ENCODE measurements at places on chromosomes 1 and 21.

DNA sequence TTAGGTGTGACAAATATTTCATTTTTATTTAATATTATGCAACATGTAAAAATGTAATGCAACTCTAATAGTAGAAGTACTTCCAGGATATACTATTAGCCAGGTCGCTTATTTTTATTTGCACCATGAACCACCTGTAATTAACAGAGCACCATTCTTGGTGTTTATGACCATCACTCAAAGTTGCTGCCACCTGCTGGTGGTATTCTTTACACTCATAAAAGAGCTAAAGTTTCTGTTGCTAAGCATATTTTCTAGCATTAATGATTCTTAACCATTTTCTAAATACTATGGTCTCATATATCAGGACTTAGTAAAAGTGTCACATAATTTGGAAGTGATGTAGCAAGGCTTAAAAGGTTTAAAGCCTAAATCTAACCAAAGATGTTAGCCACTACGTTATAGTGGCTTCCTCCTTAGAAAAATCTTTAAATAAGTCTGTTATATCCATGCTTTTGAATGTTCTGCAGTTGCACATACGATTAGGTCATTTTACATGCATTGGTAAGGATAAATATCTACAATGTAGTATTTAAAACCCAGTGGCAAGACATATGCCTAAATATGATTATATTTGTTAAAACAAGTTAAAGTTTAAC is 244.5 kb downstream of the NEGR1 start:
- no peaks in the 10 kb centered on the region for H3K4me1 ChIP-seq
- H3K4me3 ChIP-seq = no peak overlapping the region
- DNase-seq = peak; percentile 9

DNA sequence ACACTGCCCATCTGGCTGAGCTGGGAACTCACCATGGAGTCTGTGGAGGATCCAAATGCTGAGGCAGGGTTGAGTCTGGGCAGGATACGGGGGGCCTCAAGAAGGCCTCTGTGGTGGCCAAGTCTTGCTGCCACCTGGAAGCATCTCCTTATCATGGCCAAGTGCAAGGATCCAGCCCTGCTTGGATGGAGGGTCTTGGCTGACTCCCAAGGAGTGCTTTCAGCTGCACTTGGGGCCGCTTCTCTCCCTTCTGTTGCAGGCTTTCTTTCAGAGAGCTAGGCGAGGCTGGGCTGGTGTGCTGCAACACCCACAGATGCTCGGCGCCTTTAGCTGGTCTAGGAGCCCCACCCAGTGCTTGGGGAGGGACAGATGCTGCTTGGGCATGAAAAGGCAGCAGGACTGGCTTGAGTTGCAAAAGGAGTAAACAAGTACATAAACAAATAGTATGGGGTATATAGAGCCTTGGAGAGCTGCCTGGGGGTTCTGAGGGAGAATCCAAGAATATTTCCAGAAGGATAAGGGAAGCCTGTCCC is at the start of gene THEM5:
Gene THEM5 (minus strand): TSS at position 302 of the 533 bp plus-strand sequence. CDS start 147 bp downstream, at position 155.
- H3K36me3 ChIP-seq = no peaks in the 10 kb centered on the region
- DNase-seq = peak; percentile 39
- no peak within 1 kb of the TSS for H3K4me3 ChIP-seq

GRCh38 chr1:166730299-166730888 is 108.9 kb upstream of the POGK start:
- no peaks in the 10 kb centered on the region for H3K36me3 ChIP-seq
- DNase-seq = no peak
- H3K27ac ChIP-seq = no peak overlapping the region
- no peaks in the 10 kb centered on the region for H3K27me3 ChIP-seq

- H3K4me1 ChIP-seq = peaks cover 9% of the 10 kb centered on the region
- H3K27me3 ChIP-seq = peaks cover 3% of the 10 kb centered on the region
- no peaks in the 10 kb centered on the region for H3K36me3 ChIP-seq
- H3K4me3 ChIP-seq = no peak overlapping the region
- H3K27ac ChIP-seq = no peak overlapping the region
Measured at GRCh38 chr1:232551386-232551785, 78.5 kb downstream of the SIPA1L2 start.

- peaks cover 10% of the 10 kb centered on the region for H3K36me3 ChIP-seq
- DNase-seq = no peak
- peak overlapping the region; percentile 15 for H3K27ac ChIP-seq
- H3K4me1 ChIP-seq = peaks cover 37% of the 10 kb centered on the region
Measured at GRCh38 chr1:8376358-8376840, 58.5 kb downstream of the SLC45A1 start.

GRCh38 chr1:117824616-117825015 is 104.8 kb downstream of the GDAP2 start:
- no peaks in the 10 kb centered on the region for H3K36me3 ChIP-seq
- H3K4me3 ChIP-seq = no peak overlapping the region
- peaks cover 55% of the 10 kb centered on the region for H3K4me1 ChIP-seq
- DNase-seq = no peak
- no peaks in the 10 kb centered on the region for H3K27me3 ChIP-seq

Data from osteoblast (primary cell).